ENCODE measurements at places on chromosomes 5 and 9.
A peak's percentile ranks its signal among the peaks of the same experiment; 100 is the strongest.

DNA sequence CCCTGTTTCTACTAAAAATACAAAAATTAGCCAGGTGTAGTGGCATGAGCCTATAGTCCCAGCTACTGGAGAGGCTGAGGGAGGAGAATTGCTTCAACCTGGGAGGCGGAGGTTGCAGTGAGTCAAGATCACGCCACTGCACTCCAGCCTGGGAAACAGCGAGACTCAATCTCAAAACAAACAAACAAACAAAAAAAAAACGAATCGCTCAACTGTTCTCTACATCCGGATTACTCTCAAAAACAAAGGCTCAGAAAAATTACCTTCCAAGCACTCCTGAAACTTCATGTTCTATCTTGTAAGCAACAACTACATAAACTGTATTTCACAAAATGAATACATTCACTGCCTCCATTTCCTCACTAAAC is 14.0 kb downstream of the UBAP2 start:
- DNase-seq, result no peak

- peak; percentile 46 for DNase-seq
These were observed 101.3 kb downstream of the FBN2 start for GRCh38 chr5:128436749-128437188.

DNA sequence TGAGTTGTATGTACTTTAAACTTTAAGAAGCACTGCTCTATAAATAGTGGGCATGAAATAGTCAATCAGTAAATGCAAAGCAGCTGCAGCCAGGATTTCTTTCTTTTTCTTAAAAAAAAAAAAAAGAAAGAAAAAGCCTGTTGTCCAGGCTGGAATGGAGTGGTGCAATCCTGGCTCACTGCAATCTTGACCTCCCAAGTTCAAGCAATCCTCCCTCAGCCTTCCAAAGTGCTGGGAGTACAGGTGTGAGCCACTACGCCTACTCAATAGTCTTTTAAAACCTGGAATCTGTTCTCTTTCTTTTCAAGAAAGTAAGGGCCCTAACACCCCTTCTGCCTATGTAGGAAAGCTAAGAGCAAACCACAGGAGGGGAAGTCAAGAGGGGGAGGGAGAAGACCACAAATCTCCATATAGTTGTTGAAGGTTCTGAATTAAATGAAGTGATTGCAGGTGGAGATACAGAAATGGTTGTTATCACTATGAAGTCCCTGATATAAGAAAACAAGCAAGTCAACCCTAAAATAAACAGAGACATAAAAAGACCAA is 20.6 kb upstream of the TPD52L3 start:
- DNase-seq, result no peak

- no peak for DNase-seq
These were observed 194.2 kb upstream of the SMC2 start for GRCh38 chr9:103899866-103900265.

GRCh38 chr5:59620535-59621212 is 272.9 kb downstream of the PDE4D start:
- no peak for DNase-seq

DNA sequence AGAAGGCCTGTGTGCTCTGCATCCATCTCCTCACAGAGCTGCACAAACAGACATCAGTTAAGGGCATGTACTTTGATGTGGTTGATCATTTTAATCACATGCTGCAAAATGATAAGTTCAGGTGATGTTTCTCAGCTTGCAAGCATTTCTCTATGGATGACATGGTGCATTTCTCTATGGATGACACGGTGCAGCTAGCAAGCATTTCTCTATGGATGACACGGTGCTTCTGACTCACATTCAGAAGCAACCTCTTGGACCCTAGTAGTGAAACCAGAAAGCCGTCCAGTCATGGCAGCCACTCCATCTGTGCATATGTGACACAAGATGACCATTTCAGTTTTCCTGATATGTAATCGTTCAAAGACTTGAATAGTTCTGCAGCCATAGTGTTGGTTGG is 24.1 kb upstream of the RNF20 start:
- no peak for DNase-seq

DNA sequence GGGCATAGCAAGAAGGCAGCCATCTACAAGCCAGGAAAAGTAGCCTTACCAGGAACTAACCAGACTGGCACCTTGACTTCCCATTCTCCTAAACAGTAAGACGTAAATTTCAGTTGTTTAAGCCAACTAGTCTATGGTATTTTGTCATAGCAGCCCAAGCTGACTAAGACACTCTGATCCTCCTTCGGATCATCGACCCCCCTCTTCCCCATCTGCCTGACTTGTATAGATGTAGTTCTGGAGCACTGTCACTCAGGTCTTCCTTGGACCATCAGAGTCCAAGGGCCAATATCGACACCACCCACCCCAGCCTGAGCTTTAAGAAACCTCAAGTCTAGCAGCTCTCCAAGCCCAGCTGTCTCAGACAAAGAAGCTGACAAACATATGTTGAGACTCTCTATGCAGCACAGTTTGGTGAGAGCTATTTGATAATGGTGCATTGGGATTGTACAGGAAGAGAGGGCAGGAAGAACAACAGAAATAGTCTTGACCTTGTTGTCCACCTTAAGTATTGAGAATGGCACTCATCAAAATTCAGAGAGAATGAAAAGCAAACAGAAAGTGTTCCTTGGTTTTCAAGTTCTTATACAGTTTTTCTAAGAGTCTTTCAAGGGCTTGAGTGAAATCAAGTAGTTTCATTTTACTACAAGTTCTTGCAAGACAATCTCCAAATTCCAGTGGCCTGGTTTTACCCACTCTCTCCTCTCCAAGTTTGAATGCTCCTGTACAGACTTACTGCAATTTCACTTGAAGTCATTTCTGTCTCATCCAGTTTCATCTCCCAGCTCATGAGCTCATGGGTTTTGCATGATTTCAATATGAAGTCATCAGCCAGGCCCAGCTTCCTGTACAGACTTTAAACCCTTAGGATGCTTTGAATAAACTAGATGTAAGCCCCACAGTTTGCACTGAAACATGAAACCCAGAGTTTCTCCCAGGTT is 122.3 kb upstream of the RAI14 start:
- DNase-seq, result peak; percentile 48

GRCh38 chr5:60634051-60634450 is 65.9 kb downstream of the DEPDC1B start:
- DNase-seq, result no peak

DNA sequence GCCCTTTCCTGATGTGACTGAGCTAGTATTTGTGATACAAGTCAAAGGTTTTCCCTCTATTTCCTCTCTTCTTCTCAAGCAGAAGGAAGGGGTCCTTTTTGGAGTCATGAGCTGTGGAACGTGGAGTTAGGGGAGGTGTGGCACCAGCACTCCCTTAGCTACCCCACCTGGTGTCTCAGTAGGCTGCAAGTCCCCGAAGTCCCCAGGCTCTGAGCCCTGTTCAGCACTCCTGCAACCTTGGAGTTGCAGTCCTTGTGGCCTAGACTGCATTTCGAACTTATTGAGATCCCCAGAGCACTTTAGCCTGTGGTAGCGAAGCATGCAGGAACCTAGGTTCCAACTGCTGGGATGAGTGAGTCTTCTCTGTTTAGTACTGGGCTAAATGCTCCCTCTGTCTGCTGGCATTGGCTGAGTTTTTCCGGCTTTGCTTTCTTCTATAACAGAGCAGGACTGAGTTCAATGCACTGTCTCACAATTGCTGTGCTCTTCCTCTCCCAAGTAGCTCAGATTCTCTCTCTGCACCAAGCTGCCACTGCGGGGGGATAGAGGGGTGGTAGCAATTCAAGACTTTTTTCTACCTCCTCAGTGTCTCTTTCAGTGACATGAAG is 600.7 kb upstream of the CDH9 start:
- no peak for DNase-seq

DNA sequence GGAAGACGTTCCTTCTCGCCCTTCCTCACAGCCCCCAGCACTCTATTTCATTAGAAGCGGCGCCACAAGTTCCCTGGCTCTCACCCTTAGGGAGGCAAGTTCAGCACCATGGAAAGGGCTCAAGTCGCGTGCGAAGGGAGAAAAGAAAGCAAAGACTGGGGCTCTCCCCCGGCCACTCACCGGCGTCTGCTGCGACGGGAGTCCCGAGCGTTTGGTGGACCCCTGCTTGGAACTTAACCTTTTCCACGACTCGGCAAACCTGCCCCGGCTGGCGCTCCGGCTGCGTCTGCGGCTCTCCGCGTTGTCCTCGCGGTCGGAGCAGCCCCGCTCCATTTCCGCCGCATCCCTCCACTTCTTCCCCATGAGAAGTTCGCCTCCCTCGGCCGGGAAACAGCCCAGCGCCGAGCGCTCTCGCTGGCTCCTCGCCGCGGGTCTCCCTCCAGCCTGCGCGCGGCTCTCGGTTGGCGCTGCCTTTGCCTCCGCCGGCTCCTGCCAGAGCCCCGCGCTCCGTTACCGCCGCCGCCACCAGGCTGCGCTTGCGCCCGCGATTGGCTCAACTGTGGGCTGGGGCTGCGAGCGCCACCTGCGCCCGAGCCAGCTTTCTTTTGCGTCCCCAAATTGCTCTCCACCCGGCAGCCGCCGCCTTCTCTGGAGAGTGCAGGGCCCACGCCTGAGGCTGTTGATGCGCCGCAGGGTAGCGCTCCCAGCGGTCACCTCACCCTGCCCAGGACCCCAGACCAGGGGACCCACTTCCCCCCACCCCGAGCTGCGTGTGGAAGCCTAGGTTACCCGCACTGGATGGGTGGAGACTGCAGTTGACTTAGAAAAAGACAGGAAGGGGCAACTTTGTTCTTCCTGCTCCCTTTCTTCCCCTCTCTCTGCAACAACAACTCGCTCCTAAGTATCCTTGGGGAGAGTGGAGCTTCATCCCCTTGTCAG is 321.6 kb downstream of the CEMIP2 start:
- DNase-seq, result peak; percentile 68

GRCh38 chr5:149841851-149842793 is 102.5 kb downstream of the PDE6A start:
- no peak for DNase-seq

DNA sequence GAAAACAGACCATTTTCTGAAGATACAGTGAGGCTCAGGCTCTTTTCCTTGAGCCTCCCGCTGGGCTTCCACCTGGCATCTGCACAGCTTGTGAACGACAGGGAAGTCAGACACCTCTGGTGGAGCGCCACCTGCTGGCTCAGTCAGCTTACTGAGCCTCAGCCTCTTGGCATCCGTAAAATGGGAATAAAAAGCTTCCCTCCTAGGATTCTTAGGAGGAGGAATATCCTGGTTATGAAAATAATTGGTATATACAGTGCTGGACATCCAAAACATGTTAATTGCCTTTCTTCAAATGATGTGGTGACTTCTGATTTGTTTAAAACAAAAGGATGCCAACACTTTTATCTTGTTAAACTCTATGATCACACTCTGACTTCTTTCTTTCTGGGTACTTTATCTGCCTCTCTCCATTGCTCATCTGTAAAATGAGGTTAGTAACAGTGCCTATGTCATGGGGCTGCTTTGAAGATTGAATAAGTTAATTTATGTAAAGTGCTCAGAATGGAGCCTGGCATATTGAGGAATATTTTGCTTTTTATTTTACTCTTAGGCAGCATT is 67.5 kb downstream of the MAMDC2 start:
- peak; percentile 72 for DNase-seq

DNA sequence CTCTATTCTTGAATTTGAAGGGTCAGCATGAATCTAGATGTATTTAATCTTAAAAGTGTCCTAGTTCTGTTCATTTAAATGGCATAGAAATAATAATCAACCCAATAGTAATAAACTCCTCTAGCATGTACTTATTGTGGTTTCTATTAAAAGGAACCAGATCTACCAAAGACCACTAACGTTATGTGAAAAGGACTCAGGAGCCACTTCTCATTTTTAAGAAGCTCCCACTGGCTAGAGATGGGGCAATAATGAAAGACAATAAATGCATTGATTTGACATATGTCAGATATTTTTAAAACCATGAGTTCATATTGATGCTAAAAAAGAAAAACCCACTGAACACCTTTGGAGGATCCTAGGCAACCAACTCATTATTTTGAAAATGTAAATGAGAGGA is 191.9 kb downstream of the ATP10B start:
- no peak for DNase-seq

- DNase-seq, result no peak
These were observed 23.4 kb downstream of the RANBP17 start for GRCh38 chr5:170885256-170885655.

DNA sequence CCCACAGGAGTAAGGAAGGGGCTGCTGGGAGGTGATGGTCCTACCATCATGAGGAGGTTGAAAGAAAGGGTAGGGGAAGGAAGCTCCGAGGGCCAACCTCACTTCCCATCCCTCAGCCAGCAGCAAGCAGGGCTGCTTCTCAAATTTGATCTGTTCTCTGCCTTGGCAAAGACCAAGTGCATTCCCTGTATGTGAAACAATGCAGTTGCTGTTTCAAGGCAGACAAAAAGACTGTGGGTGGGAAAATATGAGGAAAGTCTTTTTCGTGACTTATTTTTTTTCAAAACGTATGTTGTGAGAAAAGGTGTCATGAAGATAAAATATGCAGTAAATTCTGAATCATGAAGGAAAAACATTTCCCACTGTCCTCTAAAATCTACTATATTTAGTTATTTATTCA is 165.9 kb downstream of the ARSB start:
- DNase-seq, result no peak

DNA sequence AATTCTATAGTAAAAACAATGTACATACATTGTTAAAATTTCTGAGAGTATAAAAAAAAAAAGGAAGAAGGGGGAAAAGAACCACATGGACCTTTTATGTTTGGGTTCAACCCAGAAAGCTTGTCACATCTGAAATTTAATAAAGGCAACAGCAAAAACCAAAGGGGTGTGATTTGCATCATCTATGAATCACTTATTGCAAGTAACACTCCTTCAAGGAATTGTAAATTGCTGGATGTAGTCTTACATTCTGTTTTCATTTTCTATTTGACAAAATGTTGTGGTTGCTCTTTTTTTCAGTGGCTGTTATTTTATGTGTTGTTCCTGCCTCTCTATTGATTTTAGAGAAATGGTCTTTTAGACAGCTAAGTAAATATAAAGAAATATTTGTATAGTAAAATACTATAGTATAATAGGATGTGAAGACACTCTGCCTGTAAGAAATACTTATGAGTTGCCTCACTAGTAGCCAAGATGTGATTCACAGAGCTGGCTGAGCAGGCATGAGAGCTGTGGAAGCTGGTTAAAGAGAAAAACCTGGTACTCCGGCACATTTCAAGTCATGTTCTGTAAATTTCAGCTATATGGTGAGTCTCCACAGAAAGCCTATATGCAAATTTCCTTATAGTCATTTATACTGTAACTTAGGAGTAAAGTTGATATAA is 131.1 kb upstream of the CNTLN start:
- DNase-seq, result no peak

- DNase-seq, result no peak
These were observed 17.7 kb downstream of the BRD8 start for GRCh38 chr5:138160706-138161105.
